ELF-1 (cell line): ENCODE measurements at places on chromosomes 1 and 21.

DNA sequence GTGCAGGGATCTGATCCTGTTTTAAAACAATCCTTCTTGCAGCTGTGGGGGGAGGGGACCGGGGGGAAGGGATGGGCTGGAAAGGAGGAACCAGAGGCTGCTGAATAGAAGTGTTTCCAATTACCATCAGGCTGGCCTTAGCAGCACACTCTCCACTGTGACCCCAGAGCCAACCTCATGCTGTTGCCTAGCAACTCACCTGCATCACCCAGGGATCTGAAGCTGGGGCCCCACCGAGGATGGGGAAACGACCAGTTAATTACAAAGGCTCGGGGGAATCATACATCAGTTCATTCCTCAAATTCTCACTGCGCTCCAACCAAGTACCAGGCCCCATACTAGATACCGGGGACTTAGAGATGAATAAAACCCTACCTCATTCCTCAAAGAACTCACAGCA lies 11.9 kb upstream of the GPX7 start:
- peak; percentile 19 for DNase-seq

GRCh38 chr1:198496216-198497143 lies 44.0 kb downstream of the ATP6V1G3 start:
- no peak for DNase-seq

DNA sequence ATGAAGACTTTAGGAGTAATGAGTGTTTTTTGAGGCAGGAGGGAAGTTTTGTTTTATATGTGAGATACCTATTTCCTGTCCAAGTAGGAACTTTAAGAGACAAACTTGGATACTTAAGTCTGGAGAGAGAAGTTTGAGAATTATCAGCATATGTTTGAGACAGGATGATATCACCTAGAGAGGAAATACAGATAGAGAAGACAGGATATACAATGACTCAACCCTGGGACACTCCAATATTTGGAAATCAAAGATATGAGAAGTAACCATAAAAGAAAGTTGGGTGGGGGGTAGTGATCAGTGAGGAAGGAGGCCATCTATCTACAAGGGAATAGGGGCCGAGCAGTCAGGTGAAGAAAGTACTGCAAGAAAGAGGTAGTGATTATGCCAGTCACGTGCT lies 6.5 kb downstream of the LCE7A start:
- no peak for DNase-seq

DNA sequence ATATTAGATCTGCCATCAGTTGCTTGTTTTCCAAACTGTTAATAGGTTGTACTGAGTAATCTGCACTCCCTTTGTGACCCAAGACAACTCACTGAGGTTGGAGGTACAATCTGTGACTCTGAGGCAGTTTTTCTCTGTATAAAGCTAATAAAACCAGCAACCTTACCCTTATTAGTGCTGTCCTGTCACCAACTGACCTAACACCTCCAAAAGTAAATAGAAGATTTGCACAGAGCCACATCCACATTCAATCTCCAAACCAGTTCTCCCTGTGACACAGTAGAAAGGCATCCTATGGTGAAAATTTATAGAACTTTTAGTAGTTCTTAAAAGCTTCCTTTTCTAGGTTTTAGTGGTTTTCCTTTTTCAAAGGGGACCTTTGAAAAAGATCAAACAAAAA lies 140.4 kb upstream of the ADGRL2 start:
- DNase-seq: no peak

GRCh38 chr1:92483610-92484471 lies 2.9 kb downstream of the GFI1 start:
- peak; percentile 32 for DNase-seq

DNA sequence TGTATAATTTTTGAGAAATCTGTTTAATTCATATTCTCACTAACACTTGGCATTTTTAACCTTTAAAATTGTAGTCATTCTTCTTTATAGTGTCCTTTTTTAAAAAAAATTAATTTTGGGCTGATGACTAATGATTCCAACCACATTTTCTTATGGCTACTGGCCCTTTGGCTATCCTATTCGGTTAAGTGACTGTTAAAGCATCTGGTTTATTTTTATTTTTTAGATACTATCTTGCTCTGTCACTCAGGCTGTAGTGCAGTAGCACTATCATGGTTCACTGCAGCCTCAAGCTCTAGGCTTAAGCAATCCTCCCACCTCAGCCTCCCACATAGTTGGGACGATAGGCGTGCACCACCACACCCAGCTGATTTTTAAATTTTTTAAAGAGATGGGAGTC lies 723.2 kb upstream of the CXADR start:
- DNase-seq: no peak

- no peak for DNase-seq
Measured at GRCh38 chr1:100506217-100506616, 31.7 kb upstream of the GPR88 start.

DNA sequence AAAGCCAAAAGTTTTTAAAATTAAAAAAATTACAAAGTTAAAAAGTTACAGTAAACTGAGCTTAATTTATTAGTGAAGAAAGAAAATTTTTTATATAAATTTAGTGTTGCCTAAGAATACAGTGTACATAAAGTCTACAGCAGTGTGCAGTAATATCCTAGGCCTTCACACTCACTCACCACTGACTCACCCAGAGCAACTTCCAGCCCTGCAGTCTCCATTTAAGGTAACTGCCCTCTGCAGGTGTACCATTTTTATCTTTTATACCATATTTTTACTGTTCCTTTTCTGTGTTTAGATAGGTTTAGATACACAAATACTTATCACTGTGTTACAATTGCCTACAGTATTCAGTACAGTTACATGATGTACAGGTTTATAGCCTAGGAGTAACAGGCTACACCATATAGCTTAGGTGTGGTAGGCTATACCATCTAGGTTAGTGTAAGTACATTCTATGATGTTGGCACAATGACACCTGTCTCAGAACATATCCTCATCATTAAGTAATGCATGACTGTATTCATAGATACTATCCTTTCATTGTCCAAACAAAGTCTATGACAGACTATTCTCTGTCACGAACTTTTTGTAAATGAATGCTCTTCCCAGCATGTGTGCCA lies 78.6 kb upstream of the PBX1 start:
- DNase-seq: no peak

- DNase-seq: no peak
Measured at GRCh38 chr1:50038237-50038809, 14.6 kb upstream of the AGBL4 start.

- no peak for DNase-seq
Measured at GRCh38 chr1:24118410-24119242, 6.7 kb upstream of the MYOM3 start.

- DNase-seq: no peak
Measured at GRCh38 chr1:110457206-110457605, 6.3 kb downstream of the PROK1 start.

DNA sequence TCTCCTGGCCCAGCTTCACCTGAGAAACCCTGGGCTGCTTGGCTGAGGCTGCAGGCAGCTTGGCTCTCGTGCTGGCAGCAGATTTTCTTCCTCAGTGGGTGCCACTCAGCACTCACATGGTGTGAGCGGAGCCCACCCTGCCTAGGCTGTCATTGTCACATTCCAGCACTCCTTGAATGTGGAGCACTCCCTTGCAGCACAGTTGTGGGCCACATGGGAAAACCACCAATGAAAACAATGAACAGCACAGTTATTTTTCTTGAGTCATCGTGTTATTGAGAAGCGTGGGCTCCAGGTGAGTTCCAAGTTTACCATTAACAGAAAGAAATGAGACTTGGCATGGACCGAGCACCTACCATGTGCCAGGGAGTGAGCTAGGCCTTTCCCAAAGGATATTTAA lies 27.2 kb upstream of the TRIM67 start:
- no peak for DNase-seq

DNA sequence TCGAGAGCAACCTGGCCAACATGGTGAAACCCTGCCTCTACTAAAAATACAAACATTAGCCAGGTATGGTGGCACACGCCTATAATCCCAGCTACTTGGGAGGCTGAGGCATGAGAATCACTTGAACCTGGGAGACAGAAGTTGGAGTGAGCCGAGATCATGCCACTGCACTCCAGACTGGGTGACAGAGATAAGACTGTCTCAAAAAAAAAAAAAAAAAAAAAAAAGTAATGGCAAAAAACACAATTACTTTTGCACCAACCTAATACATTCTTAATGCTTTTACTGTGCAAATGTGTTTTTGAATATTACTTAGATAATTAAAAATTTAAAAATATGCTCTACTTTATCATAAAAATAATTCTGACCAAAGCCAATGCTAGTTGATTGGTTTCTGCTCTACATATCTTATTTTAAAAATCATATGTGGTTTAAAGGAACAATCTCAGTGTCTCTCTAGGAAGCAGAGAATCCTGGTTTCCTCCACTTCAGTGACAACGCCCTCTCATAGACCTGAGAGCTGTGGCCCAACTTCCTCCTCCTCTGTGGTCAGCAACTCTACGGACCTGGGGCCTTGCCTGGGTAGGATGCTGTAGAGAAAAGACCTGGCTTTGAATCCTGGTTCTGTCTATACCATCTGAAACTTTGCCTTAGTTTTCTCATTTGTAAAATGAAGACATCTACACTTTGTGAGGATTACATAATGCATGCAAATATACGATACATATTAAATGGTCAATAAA lies 64.7 kb downstream of the TGFBR3 start:
- DNase-seq: no peak

GRCh38 chr1:31326461-31326860 lies 29.6 kb downstream of the ZCCHC17 start:
- DNase-seq: no peak

DNA sequence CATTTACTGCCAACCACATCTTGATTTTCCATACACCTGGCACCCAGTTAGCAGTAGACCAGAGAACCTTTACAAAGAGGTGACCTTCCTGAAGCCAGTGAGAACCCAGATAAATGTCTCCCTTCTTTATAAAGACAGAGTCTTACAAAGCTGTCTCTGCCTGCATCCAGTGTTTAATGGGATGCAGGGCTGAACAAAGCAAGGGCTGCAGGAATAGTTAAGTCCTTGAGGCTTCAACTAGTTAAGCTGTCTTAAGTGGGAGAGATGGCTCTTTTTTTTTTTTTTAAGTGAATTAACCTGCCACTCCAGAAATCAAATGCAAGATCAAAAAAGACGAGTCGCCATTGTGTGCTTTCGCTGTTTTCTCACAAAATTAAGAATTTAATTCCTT lies 1.5 kb downstream of the AHCYL1 start:
- no peak for DNase-seq

GRCh38 chr1:22055463-22055862 lies 3.0 kb downstream of the CDC42 start:
- DNase-seq: peak; percentile 58

- no peak for DNase-seq
Measured at GRCh38 chr1:200116324-200116723, 88.8 kb downstream of the NR5A2 start.

DNA sequence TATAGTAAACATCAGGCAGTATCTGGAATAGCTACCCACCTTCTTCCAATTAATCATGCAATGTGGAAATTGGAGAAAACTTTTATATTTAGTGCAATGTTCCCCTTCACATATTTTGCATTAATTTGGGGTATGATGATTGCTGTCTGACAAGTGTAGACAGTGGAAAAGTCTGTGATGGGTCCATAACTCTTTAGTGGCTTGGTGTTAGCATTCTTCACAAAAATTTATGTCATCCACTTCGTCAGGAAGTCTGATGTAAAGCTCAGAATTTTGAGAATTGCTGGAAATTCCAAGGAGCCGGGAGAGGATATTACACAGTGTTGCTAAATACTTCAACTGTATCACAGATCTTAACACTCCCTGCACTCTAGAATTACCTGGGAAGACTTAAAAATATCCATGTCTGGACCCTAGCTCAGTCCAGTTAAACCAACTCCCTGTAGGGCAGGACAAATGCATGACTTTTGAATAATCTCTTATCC lies 549.7 kb upstream of the PLXNA2 start:
- no peak for DNase-seq

DNA sequence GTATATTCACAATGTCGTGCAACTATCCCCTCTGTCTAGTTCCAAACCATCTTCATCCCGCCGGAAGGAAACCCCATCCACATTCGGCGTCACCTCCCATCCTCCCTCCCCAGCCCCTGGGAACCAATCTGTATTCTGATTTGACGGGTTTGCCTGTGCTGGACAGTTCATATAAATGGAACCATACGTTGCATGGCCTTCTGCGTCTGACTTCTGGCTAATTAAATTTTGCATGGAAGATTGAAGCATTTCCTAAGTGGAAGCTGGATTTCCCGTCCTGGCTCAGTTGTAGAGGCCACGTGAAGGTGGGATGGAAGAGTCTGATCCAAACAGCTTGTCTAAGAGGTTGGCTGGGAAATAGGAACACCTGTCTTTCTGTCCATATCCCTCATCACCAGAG lies 14.6 kb downstream of the SPSB1 start:
- DNase-seq: no peak

DNA sequence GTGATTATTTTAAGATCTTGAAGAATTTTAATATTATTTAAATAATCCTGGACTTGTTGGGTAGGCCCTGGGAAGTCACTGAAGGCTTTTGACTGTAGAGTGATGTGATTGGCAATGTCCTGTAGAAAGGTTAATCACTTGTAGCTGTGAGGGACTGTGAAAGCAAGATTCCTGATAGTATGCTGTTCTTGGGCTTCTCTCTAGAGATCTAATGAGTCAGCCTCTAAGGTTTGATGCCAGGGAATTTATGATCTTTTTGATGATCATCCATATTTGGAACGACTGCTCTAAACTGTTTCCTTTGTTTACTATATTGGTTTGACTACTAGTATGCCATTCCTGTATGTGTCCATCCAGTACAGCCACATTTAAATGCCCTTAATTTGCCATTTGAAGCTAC lies 56.5 kb downstream of the CAMSAP2 start:
- no peak for DNase-seq

DNA sequence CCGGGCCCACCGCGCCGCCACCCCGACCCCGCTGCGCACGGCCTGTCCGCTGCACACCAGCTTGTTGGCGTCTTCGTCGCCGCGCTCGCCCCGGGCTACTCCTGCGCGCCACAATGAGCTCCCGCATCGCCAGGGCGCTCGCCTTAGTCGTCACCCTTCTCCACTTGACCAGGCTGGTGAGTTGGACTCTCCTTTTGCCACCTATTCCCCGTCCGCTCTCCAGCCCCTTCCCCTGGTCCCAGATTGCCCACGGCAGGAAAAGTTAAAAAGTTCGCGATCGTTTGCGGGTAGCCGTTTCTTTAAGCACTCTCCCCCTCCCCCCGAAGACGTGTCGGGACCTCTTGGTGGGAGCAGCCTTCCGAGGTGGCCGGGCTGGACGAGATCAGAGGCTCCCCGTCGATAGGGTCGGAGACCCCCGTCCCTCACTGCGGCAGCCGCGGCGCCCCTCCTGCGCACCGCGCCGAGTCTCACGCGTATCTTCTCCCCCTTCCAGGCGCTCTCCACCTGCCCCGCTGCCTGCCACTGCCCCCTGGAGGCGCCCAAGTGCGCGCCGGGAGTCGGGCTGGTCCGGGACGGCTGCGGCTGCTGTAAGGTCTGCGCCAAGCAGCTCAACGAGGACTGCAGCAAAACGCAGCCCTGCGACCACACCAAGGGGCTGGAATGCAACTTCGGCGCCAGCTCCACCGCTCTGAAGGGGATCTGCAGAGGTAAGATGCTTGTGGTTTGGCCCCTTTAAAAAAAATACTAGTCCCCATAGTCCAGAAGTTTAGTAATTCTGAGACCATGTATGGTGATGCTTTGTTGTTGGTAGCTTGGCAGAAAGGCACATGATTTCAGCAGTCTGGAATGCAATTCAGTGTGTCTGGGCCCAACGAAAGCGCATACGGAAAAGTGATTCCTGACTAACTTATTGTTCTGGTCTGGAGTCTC lies 576 bp downstream of the CCN1 start:
- peak; percentile 91 for DNase-seq
